Iris pigment epithelial cell (primary cell): ENCODE measurements at places on chromosomes 12 and 14.

DNA sequence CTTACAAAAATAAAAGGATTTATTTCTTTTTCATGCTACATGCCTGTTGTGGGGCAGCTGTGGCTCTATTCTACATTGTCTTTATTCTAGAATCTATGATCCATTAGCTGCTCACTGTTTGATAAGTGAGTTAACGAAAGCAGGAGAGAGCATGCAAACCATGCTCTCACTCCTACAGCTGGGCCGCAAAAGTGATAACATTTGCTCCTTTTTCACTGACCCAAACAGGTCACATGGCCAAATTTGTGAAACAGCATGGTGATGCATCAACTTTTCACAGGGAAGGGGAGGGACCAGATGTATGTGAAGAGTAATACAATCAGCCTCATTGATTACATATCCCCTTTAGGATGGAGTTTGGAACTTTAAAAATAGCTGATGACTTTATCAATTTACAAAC is 456.9 kb upstream of the SYT1 start:
- DNase-seq, result no peak

GRCh38 chr14:91748049-91748448 is 16.2 kb upstream of the CATSPERB start:
- DNase-seq, result no peak

DNA sequence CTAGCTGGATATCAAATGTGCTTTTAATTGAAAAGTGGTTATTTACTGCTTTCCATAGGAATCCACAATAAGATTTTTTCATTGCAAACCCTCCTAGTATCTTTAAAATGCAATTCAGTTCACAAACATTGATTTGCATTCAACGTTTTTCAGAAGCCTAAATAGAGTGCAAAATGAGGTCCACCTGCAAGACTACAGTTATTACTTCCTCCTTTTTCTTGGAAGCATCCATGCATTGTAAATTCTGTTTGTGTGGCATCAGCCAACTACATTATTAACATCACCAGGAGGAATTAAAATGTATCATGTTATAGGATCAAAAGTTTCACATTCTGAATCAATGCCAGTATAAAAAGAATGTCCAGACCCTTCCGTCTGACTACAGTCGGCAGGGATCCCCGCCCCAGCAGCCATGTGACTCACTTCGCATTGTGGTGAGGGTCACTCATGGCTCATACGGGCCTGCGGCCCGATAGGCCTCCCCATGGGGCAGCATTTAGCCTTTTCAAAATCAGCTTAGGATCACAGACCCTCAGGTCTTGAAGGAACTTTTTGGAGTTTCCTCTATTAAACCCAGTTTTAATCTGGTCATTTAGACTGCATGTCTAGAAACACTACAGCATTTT is 46.3 kb downstream of the NTF3 start:
- peak; percentile 6 for DNase-seq

DNA sequence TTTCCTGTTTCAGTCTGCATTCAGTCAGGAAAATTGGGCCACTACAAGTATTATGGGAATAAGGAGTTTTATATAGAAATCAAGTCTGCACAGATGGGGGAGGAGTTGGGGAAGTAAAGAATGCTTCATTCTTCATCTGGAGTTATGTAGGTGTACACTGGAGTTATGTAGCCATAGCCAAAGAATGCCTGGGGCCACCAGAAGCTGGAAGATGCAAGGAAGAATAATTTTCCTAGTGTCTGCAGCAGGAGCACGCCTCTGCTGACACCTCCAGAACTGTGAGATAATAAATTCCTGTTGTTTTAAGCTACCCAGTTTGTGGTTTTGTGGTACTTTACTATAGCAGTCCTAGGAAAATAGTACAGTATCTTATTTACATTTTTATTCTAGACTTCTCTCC is 333.4 kb downstream of the NELL2 start:
- no peak for DNase-seq

- no peak for DNase-seq
Observed at GRCh38 chr12:94848966-94849365, 154.5 kb downstream of the NDUFA12 start.

DNA sequence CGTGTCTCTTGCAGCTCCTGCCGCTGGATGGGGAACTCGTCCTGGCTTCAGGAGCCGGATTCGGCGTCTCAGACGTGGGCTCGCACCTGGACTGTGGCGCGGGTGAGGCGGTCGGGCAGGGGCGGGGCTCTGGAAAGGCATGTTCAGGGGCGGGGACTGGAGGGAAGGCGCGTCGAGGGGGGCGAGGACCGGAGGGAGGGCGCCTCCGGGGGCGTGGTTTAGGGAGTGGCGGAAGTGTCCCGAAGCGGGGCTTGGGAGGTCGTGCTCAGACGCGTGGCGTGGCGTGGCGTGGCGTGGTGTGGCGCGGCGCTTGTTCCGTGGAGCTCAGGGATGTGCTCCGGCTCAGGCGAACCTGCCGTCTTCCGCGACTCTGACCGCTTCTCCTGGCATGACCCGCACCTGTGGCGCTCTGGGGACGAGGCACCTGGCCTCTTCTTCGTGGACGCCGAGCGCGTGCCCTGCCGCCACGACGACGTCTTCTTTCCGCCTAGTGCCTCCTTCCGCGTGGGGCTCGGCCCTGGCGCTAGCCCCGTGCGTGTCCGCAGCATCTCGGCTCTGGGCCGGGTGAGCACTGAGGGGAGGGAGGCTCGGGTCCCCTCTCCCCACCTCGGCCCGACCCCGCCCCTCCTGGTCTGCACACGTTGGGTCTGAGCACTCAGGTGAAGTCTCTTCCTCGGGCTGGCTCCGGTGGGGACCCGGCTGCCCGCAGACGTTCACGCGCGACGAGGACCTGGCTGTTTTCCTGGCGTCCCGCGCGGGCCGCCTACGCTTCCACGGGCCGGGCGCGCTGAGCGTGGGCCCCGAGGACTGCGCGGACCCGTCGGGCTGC is 6.2 kb downstream of the AMN start:
- peak; percentile 18 for DNase-seq

GRCh38 chr12:130775953-130776856 is 60.1 kb upstream of the RIMBP2 start:
- peak; percentile 85 for DNase-seq

- peak; percentile 75 for DNase-seq
Observed at GRCh38 chr12:79058342-79058741, 193.8 kb downstream of the SYT1 start.

DNA sequence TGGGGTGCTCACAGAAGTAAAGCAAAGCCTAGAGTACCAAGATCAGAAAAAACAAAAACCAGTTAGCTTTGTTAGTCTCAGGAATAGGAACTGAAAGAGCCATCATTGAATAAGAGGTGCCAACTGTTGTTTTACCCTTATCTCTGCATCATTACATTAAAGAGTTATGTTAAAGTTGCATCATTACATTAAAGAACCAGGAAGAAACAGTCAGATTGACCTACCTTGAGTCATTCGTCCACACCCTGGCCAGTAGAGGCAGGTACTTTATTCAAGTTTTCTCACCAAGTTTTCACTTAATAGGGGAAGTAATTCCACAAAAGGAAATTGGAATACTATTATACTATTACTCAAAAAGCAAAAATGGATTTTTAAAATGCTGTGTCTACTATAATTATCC is 121.7 kb upstream of the CNOT2 start:
- no peak for DNase-seq

DNA sequence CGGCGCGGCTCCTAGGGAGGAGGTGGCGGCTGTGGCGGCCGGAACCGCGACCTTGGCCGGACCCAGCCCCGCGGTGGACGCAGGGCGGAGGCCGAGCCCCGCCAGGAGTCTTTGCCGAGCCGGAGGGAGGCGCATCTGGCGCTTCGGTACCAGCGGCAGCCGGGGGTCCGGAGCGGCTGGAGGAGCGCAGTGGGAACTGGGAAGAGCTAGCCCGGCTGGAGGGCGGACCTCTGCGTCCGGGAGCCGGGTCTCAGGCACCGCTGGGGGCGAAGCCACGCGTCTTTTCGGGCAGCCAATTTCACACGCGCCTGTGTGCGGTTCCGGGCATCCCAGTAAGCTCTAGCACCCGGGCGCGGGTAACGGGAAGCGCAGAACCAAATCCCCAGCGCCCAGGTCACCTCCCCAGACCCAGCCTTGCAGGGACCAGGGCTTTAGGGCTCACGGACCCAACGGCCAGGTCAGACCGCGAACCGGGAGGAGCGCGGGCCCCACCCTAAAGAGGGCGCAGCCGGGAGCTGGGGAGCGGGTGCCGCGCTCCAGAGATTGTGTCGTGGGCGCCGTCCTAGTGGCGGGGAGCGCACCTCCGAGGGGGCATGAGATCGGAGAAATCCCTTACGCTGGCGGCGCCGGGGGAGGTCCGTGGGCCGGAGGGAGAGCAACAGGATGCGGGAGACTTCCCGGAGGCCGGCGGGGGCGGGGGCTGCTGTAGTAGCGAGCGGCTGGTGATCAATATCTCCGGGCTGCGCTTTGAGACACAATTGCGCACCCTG is 89.4 kb downstream of the GALNT8 start:
- DNase-seq, result no peak

GRCh38 chr14:90397425-90398314 is 841 bp downstream of the CALM1 start:
- DNase-seq, result peak; percentile 41

- DNase-seq, result no peak
Observed at GRCh38 chr14:100293497-100294212, 12.6 kb downstream of the SLC25A29 start.

GRCh38 chr14:24404814-24405213 is 6.0 kb downstream of the NYNRIN start:
- no peak for DNase-seq

DNA sequence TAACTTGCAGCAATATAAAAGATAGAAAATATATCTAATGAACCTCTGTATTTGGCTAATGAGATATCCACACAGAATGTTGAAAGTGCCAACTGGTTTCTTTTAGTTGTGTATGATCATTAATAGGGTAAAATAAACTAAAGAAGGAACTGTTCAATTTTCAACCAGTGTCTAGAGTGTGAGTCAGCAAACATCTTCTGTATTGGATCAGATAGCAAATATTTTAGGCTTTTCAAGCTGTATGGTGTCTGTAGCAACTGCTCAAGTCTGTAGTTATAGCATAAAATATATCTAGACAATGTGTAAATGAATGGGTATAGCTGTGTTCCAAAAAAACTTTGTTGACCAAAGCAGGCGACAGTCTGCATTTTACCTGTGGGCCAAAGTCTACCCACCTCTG is 23.5 kb upstream of the NOVA1 start:
- DNase-seq, result peak; percentile 15

- peak; percentile 17 for DNase-seq
Observed at GRCh38 chr12:7844116-7844515, 28.6 kb downstream of the SLC2A14 start.

DNA sequence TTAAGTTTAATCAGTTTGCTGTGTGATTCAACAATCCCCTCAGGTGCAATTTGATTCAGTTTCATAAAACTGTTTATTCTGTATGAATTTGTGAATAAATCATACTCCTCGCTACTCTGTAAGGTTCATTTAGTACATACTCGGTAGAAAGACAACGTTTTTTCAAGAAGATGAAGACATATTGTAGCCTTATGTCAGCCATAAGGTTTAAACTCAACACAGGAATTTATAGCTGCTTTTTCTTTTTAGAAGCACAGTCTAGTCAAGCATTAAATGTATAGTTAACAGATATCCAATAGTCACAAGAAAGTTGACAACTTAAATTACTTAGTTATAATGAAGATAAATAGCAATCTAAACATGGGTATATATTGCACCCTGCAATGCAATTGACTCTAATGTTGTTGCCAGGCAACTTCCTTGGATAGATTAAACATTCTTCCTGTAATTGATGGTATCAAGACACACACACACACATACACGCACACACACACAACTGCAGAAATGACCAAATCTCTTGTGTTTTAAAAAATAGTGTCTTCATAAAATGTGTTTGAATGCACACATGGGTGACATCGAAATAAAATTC is 151.5 kb upstream of the MGAT4C start:
- no peak for DNase-seq

DNA sequence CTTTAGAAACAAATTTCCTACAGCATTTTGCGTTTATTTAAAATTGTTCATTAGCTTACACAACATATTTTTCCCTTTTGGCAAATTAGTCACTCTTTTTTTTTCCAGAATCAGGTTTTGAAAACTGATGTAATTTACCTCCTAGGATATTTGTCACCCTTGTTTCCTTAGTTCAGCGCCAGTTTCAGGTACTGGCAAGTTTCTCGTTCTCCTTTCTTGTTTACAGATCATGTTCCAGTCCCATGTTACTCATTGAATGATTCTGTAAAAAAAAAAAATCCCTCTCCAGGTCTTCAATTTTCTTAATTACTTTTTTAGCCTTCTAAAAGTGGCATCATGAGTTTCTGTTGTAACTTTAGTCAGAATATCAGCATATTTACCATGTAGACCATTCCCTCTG is 2.7 kb downstream of the PPP4R4 start:
- DNase-seq, result no peak

GRCh38 chr12:54616933-54617680 is 17.6 kb downstream of the LACRT start:
- no peak for DNase-seq

DNA sequence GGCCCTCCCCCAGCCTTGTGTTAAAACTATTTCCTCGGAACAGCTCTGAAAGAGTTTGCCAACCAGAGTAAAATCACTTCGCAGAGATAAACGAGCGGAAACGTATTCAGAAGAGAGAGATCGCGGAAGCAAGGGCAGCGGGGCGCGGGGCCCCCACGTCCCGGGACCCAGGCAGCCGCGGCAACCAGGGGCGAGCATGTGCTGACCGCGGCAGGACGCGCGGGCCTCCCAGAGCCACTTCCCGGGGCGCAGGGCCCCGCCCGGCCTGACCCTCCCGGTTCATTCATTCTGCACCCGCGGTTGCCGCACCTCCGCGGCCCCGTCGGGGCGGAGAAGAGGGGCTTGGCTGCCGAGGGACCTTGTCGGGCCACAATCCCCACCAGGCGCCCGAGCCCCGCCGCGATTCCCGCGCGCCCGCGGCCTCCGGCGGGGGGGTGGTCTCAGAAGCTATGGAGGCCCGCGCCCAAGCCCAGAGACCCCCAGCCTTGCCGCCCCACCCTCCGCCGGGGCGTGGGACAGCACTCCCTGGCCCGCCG is 598 bp downstream of the UBE2N start:
- DNase-seq, result no peak

- no peak for DNase-seq
Observed at GRCh38 chr12:54593725-54594124, 5.3 kb upstream of the PPP1R1A start.

DNA sequence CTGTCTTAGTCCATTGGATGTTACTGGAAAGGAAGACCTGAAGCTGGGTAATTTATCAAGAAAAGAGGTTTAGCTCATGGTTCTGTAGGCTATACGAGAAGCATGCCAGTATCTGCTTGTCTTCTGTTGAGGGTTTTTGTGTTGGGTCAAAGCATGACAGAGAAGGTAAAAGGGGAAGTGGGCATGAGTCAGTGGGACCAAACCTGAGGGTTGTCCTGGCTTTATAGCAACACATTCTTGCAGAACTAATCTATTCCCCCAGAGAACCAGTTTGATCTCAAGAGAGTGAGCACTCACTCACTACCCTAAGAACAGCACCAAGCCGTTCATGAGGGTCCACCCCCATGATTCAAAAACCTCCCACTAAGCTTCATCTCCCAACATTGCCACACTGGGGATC is 19.0 kb upstream of the KRAS start:
- no peak for DNase-seq

GRCh38 chr12:109729801-109730200 is 16.2 kb downstream of the FAM222A start:
- DNase-seq, result no peak

DNA sequence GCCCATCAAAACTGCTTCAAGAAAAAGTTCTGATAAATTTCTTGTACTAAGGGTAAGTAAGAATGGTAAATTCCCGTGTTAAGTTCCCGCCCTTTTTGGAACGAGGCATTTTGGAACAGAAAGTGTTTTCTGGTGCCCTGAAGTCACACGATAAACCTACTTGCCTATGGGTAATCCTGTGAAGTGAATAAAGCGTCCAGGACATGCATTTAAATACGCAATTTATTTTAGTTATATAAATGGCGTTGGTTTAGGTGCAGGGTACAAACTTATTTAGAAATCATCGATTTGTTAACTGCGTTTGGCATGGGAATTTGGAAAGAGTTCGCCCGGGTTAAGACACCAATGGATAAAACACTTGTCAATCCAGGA is 715 bp upstream of the RAP1B start:
- DNase-seq, result peak; percentile 36
